A549 treated with RU486 at 1 μM for 4 hours (cell line): ENCODE measurements at places on chromosomes 5 and 9. TPM values are rescaled to one million over a fixed set of nuclear protein-coding genes. Genes with fewer than 3 reads are reported as not detected.

Gene IFNA13
- total RNA-seq = not detected in 5 replicates

Gene TPPP
- 4.2 to 5.8 TPM (median 5.6 TPM) in 5 replicates for total RNA-seq

Gene RANBP17
- total RNA-seq = 2.0 to 3.2 TPM (median 2.6 TPM) in 5 replicates

Gene OTULIN
- total RNA-seq = 15.8 to 23.1 TPM (median 18.8 TPM) in 5 replicates

Gene ZBTB6
- total RNA-seq = 1.8 to 5.8 TPM (median 5.6 TPM) in 5 replicates

Gene NEUROG1
- total RNA-seq = not detected in 5 replicates

Gene PLPP7
- total RNA-seq = not detected in 5 replicates

Gene SLC2A6
- total RNA-seq = 14.5 to 24.2 TPM (median 20.4 TPM) in 5 replicates

Gene GPRIN1
- total RNA-seq = 7.3 to 10.2 TPM (median 8.8 TPM) in 5 replicates

Gene PCDHB8
- total RNA-seq = 0.25 to 0.43 TPM (median 0.34 TPM) in 5 replicates

Gene CDKN2B-AS1
- total RNA-seq = not detected in 5 replicates

Gene DPP7
- total RNA-seq = 71.8 to 128 TPM (median 111 TPM) in 5 replicates

Gene FBP1
- total RNA-seq = not detected in 5 replicates

Gene SCGB3A1
- total RNA-seq = not detected in 5 replicates

Gene TMOD1
- total RNA-seq = 2.3 to 3.3 TPM (median 2.6 TPM) in 5 replicates

Gene EPB41L4A
- 1.2 to 1.6 TPM (median 1.6 TPM) in 5 replicates for total RNA-seq

Gene MYORG
- 2.9 to 4.4 TPM (median 4.0 TPM) in 5 replicates for total RNA-seq

Gene CCNI2
- total RNA-seq = 0.07 to 0.26 TPM (median 0.14 TPM) in 5 replicates

Gene BTNL8
- not detected in 5 replicates for total RNA-seq

Gene BAAT
- 0.31 to 0.72 TPM (median 0.47 TPM) in 5 replicates for total RNA-seq

Gene MUSK
- not detected in 5 replicates for total RNA-seq

Gene CTNND2
- not detected in 5 replicates for total RNA-seq

Gene ANAPC2
- total RNA-seq = 21.7 to 38.1 TPM (median 33.0 TPM) in 5 replicates

Gene NPR3
- total RNA-seq = 14.8 to 22.0 TPM (median 20.2 TPM) in 5 replicates

Gene FAM151B
- 1.2 to 2.6 TPM (median 1.8 TPM) in 5 replicates for total RNA-seq

Gene PCDHA1
- 0.15 to 0.34 TPM (median 0.21 TPM) in 4 of 5 replicates, not detected in the other for total RNA-seq

Gene ATOSB
- 6.5 to 10.2 TPM (median 8.7 TPM) in 5 replicates for total RNA-seq

Gene MZB1
- total RNA-seq = not detected in 5 replicates

Gene HEXB
- 114 to 130 TPM (median 117 TPM) in 5 replicates for total RNA-seq

Gene IRX2
- total RNA-seq = 1.0 to 1.7 TPM (median 1.5 TPM) in 5 replicates

Gene IFNA2
- not detected in 5 replicates for total RNA-seq

Gene WDR41
- 25.9 to 61.3 TPM (median 39.6 TPM) in 5 replicates for total RNA-seq

Gene NNT
- 8.8 to 15.3 TPM (median 12.3 TPM) in 5 replicates for total RNA-seq

Gene RNF38
- 6.5 to 9.0 TPM (median 8.9 TPM) in 5 replicates for total RNA-seq

Gene PCDHA6
- total RNA-seq = 0.05 to 0.06 TPM (median 0.05 TPM) in 3 of 5 replicates, not detected in the others

Gene SPATA9
- total RNA-seq = 0.42 TPM in 1 of 5 replicates, not detected in the others

Gene LECT2
- not detected in 5 replicates for total RNA-seq

Gene TCF7
- total RNA-seq = 15.4 to 18.9 TPM (median 16.9 TPM) in 5 replicates

Gene SPINK7
- not detected in 5 replicates for total RNA-seq

Gene ACTBL2
- total RNA-seq = 0.06 to 0.07 TPM in 2 of 5 replicates, not detected in the others

Gene ARL14EPL
- 0.16 to 0.32 TPM (median 0.24 TPM) in 4 of 5 replicates, not detected in the other for total RNA-seq

Gene CYLC2
- total RNA-seq = not detected in 5 replicates

Gene ZNF454
- not detected in 5 replicates for total RNA-seq

Gene ORM2
- not detected in 5 replicates for total RNA-seq

Gene MED22
- 21.7 to 33.3 TPM (median 28.9 TPM) in 5 replicates for total RNA-seq
